Activated naive CD4-positive, alpha-beta T cell treated with Interleukin-2 at 50 U/mL for 16 hours (primary cell): ENCODE measurements at places on chromosomes 13 and 19.

- DNase-seq = no peak
These were observed 705.7 kb downstream of the SLITRK5 start for GRCh38 chr13:88376760-88377388.

GRCh38 chr19:29965492-29965891 is 23.5 kb downstream of the URI1 start:
- DNase-seq = no peak

GRCh38 chr19:31135841-31136240 is 213.4 kb downstream of the TSHZ3 start:
- DNase-seq = no peak

- DNase-seq = no peak
These were observed 448.7 kb upstream of the MIR17HG start for GRCh38 chr13:90898811-90899210.

- DNase-seq = no peak
These were observed 240.9 kb upstream of the SERP2 start for GRCh38 chr13:44132710-44133109.

DNA sequence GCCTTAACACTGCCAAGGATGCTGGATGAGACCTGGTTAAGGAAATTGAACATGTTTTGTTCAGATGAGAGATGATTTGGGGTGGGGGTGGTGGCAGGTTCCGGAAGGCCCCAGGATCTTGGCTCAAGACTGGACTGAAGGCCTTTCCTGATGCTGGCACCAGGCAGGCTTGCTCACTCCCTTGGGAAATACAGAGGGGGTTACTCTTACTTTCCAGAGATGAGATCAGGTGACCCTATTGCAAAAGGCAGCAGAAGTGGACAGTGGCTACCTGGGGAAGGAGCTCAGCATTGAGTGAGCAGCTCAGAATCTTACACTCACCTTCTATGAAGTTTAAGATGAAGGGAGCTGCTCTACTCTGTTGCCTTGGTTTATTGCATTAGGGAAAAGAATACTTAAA is 10.8 kb downstream of the GATAD2A start:
- no peak for DNase-seq

DNA sequence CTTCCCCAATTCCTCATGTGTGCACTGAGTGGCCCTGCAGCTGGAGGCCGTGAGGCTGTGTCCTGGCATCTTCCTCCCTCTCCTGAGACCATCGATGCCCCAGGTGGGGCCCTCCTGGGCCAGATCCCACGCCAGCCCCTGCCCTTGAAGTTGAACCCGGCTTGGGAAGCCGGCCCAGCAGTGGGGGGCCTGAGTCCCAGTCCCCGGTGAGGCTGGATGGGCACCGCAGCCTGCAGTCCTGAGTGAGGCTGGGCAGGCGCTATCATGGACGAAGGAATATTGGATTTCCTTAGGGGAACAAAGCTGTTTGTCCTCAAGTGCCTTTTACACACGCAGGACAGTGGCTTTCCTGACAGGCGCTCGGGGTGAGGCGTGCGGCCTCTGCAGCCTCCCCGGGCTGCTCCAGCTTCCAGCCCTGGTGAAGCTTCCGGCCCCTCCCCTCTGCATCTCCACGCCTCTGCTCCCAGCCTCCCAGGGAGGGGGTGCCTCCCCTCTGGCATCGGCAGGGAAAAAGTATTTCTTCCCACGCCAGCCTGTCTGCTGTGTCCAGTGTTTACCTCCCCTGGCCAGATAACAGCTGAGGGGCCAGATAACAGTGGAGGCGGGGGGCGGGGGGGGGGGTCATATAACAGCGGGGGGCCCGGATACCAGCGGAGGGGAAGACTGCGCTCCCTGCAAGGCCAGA is 159.5 kb downstream of the KDM4B start:
- no peak for DNase-seq

- no peak for DNase-seq
These were observed 550.8 kb downstream of the EFNB2 start for GRCh38 chr13:105984646-105985045.

DNA sequence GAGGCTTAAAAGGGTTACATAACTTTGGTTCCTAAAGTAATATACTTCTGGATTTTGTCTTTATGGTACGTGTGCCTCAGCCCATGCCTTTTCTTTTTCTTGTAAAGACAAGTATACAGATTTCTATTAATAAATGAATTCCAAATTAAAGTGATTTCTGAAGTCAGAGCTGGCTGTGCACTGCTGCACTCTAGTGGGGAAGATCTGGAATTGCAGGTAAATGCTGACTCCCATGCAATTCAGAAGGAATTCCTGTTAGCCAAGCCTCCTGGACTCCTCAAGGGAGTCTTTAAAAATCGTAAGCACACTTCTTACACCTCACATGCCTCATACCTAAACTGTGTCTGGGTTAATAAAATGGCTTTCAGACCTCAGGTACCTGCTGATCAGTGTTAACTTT is 118.4 kb upstream of the SLC7A1 start:
- DNase-seq = no peak

DNA sequence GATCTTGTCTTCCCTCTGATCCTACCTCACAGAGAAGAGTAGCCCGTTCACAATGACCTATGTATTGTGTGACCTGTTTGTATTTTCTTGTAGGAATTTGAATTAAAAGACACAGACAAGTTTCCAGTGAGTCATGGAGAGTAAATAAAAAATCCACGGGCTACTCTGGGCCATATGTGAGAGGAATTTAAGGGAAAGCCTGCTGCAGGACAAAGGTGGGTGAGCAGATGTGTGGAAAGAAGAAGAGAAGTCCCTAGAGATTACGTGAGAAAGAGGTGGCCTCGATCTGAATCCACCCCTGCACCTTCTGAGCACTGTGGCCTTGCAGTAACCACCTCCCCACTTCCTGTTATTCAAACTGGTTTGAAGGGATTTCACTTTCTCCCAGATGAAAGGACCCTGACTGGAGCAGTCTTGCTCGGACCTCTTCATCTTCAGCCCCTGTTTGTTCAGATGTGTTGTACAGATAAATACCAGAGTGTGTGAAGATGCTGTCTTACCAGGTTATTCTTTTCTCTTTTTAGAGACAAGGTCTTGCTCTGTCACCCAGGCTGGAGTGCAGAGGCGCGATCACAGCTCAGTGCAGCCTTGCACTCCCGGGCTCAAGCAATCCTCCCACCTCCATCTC is 205.4 kb downstream of the PDS5B start:
- DNase-seq = no peak

- DNase-seq = no peak
These were observed 133.0 kb downstream of the RBM26 start for GRCh38 chr13:79273045-79273444.
